ENCODE measurements at places on chromosomes 13 and 19.

DNA sequence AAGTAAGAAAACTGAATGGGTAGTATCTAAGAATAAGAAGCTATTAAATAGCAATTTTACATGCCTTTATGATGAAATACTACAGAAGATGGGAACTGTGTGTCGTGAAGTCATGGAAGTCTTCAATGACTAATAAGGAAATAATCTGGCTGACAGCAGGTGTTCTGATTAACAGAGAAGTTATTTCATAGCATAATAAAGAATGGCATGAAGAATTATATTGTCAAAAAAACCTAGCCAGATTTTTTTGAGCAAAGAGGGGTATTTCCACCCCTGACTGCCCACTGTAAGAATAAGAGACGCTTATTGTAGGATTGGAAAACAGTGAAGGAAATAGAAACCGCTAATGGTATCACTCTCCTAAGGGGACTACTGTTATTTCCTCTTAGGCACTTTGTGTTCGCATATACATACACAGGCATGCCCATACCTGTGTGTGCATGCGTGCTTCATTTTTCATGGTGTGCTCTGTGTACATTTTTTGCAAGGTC is 318.8 kb downstream of the SHISA2 start:
- no peak for DNase-seq

GRCh38 chr13:78620936-78621470 is 17.7 kb upstream of the POU4F1 start:
- DNase-seq: no peak

- DNase-seq: no peak
Measured at GRCh38 chr13:113304121-113304520, 7.1 kb downstream of the LAMP1 start.

GRCh38 chr19:41821003-41821735 is 23.3 kb downstream of the LYPD4 start:
- DNase-seq: no peak

GRCh38 chr19:19591133-19591825 is 27.2 kb downstream of the PBX4 start:
- DNase-seq: peak; percentile 52

- DNase-seq: no peak
Measured at GRCh38 chr13:57815600-57815999, 184.1 kb downstream of the PCDH17 start.

- DNase-seq: no peak
Measured at GRCh38 chr13:26557051-26557392, 461 bp upstream of the WASF3 start.

All from stimulated activated CD4-positive, alpha-beta T cell treated with anti-CD3 and anti-CD28 coated beads, Interleukin-12 subunit alpha, Interleukin-12 subunit beta, amount 100 ng/mL, for 4 hours (primary cell).